ENCODE measurements at places on chromosomes 3 and 15.

DNA sequence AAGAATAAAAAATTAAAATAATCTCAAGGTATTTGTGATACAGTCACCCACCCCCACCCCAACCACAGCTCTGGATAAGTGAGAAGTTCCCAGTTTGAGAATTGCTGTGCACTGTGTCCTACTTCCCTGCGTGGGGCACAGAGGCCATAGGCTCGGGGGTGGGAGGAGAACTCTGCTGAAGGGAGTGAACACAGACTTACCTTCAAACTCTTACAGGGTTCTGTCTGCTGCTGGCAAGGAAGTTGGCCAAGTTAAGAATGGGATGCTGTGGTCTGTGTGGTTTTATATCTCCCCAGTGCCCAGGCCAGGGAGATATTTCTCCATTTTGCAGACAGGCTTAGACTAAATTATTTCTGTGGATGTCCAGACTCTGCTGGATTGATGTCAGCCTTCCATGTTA, 37.6 kb downstream of the SPTSSB start:
- DNase-seq: no peak

DNA sequence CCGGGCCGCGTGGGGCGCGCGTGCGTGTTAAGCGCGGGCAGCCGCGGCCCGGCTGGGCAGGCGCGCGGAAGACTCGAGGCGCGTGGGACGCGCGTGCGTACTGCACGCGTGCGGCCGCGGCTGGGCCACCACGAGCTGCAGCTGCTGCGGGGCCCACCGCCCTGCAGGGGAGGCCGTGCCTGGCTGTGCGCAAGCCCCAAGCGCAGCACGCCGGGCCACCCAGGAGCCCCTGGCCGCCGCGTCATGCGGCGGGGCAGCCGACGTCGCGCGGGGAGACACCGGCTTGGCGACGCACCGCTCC, 590 bp upstream of the TRIM71 start:
- no peak for DNase-seq

- no peak for DNase-seq
These were observed 9.2 kb downstream of the PLSCR4 start for GRCh38 chr3:146241523-146242240.

DNA sequence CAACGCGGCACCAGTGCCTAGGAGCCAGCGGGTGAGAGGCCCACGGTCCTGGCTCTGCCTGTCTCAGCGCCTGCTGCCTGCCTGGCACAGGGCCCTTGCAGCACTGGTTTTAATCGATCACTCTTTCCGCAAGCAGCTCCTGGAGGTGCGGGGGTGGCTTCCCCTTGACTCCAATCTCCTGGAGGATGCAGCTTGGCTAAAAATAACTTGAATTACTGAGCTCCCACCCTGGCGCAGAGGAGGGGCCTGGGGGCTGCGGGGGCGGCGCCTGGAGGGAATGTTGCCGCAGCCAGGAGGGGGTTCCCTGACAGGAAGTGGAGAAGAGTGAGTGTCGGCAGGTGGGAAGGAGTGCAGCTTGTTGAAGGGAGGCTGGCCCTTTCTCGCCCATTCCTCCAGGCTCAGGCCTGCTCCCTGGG, 9.9 kb upstream of the RPL29 start:
- DNase-seq: peak; percentile 24

GRCh38 chr3:48194446-48195071, 6.3 kb upstream of the CDC25A start:
- peak; percentile 36 for DNase-seq

GRCh38 chr15:42314818-42315217, 41.6 kb upstream of the TMEM87A start:
- no peak for DNase-seq

GRCh38 chr15:57662802-57663201, 43.7 kb upstream of the POLR2M start:
- no peak for DNase-seq

DNA sequence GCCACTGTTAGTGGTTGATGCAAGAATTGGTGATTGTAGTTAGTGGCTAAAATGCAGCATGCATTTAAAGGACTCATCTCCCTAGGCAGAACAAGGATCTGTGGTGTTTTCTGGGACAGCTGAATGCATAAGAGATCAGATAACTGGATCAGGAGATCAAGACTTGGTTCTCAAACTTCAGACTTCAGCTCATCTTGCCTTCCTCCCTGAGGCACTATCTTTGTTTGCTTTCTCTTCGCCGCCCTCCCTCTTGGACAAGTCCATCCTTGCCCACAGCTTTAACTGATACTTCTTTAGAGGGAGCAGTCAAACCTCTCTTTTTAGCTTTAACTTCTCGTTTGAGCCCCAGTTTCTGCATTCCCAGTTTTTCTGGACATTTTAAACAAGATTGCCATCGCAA, 195.4 kb upstream of the TPRG1 start:
- DNase-seq: no peak

- DNase-seq: no peak
These were observed 5.0 kb downstream of the MYO5A start for GRCh38 chr15:52523647-52524046.

DNA sequence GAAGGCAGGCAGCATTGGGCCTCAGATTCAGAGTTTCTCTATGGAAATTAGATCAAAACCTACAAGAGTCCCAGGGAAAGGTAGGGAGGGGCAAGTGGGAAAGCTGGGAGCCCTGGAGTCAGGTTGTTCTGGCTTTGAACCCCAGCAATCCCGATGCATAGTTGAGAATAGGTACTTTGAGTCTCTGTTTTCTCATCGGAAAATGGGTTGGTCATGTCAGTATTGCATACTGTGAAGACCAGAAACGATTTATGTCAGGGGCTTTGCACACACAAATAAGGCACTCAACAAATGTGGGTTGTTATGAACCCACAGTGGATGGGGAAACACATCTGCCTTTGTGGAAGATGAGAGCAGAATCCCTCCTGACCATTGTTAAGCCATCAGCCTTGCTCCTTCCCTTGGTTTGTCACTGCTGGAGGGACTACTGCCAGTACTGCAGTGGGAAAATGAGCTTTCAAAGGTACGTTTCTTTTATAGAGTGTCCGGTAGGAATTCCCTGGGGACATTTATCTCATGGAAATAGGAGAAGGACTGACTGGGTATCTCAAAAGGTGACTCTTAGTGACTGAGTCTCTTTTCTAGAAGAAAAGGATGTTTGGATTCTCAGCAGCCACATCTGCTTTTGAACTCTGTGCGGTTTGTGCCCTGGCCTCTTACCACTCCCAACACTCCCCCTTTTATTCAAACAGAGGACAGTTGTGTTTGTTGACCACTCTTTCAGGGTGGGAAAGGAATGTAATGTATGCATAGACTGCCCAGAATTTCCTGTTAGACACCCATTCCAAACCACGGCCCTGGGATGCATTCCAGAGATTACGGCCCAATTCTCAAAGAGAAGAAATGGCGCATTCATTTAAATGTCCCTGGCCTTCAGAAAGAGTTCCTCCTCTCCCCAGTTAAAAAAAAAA, 54.6 kb upstream of the VILL start:
- DNase-seq: no peak

- DNase-seq: no peak
These were observed 14.6 kb upstream of the FAM107A start for GRCh38 chr3:58591517-58592510.

- DNase-seq: peak; percentile 0
These were observed 13.5 kb upstream of the ZNF592 start for GRCh38 chr15:84734794-84735479.

- no peak for DNase-seq
These were observed 503.3 kb upstream of the CFAP20DC start for GRCh38 chr3:59553076-59553475.

DNA sequence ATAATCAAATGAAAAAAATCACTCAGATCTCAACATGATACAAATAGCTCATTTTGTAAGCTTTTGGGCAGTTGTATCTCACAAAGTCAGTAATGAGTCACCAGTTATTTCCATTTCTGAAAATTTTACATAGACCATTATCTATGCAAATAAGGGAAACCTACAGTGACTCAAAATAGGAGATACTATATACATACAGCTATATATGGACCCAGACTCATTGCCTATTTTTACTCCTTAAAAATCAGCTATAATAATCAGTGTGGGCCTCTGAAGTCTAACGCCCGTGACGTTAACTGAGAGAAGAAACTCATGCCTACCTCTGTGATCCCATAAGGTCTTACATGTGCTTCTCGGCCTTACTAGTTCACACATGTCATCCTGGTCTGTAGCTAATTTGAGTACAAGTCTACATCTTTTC, 31.6 kb downstream of the LRIG1 start:
- no peak for DNase-seq

GRCh38 chr15:84398763-84399701, 163.5 kb downstream of the GOLGA6L4 start:
- no peak for DNase-seq

DNA sequence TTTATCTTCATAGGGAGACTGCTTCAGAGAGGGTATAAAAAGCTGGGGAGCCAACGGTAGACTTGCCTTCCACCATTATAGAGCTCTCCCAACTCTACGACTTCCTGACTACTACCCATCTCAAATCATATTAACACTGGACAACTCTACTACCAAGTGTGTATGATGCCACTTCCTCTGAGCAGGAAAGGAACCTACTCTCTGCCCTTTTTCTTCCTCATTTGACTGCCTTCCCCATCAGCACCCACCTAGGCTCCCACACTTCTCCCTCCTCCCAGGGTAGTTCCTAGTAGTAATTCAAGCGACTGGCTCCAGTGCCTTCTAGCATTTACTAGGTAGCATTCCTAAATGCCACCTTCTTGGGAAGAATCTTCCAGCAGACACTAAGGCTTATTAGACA, 24.5 kb upstream of the TBL1XR1 start:
- no peak for DNase-seq

DNA sequence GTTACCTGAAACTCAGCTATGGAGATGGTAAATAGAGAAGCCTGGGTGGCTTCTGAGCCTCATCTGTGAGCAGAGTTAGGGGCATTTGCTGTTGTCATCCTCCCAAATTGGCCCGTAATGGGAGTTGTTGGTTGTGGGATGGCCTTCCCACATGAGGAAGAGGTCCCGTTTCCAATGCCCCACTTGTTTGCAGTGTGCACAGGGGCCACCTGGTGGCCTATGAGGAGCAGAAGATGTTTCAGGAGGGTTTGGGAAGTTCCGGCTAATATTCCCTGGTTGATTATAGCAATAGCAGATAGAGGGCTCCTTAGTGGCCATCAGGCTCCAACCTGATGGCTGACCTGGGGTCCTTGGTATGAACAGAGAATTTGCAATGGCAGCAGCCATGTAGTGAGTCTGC, 1546.5 kb downstream of the OTOL1 start:
- DNase-seq: no peak

GRCh38 chr15:61331019-61331418, 101.9 kb upstream of the RORA start:
- no peak for DNase-seq

DNA sequence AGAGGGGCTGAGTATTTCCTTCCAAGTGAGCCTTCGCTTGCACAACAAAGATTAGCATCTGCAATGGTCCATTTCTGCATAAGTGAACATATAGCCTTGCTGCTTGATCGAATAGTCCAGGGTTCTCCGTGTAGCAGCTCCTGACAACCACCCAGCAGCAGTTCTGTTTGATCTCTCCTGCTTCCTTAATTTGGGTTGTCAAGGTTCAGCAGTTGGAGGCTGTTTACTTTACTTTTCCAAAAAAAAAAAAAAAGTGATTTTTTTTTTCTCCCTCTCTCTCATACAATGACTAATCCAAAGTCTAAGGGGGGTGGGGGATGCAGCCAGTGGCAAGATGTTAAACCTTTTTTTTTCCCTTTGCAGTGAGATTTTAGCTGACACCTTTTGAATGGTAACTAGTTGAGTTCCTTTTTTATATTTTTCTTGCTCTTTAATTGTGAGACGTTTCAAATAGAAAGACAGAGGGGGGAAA, 3.6 kb downstream of the FOXP1 start:
- DNase-seq: no peak

DNA sequence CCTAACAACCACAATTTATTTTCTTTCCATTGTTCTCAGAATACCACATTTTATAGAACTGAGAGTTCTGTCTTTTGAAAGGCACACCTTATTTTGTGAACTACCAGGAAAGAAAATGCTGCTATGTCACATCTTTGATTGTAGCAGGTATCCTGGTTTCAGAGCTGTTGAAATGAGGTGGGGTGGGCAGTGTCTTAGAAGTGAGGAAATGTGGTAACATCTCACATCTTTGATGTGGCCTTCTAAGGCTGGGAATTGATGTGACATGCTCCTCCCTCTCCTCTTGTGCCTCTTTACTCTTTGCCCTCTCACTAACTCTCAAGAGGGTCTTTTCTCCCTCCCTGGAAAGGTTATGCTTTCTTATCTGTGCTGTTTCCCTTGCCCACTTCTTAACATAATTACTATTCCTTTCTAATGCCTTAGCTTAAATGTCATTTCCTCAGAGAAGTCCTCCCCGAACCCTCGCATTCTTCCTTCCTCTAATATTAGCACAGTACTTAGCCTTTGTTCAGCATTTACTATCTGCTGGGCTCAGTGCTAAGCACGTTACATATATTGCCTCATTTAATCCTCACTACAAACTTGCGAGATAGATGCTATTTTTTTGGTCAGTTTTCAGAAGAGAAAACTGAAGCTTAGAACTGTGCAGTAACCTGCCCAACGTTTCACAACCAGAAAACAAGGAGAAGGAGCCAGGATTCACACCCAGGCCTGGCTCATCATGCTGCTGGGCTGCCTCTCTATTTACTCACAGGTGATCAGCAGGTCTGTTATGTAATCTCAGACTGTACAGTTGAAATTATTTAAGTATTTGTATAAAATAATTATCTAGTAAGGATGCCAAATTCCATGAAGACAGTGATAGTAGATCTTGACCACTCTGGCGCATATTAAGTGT, 24.0 kb upstream of the SPTSSB start:
- no peak for DNase-seq

GRCh38 chr3:144263706-144264105, 292.1 kb downstream of the DIPK2A start:
- DNase-seq: no peak

DNA sequence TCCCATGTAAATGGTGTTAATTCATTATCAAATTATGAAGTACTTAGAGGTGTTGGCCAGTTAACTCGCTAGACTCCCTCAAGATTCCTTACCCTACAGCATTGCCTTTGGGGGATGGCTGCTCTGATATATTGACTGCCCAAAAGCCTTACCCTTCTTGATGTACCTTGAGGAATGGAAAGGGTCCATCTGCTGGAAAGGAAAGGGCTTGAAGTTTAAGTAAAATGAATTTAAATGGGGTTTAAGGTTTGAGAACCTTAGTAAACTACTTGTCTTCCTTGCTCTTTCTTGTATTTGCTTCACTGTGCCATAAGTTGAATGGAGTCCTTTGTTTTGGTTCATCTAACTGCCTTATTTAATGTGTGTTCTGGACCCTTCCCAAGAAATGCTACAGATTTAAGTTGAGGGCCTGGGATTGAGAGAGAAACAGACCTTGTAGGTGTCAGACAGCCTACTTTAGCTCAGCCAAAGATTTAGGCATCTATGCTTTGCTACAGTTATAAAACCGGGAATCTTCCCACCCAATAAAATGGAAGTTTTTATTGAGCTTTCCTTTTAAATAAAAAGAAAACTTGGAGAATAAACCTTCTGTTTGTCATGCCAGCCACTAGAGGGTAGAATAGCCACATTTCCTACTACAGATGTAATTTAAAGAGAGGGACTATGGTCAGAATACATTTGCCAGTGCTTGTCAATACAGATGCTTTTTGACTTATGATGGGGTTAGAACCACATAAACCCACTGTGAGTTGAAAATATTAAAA, 25.3 kb downstream of the CMSS1 start:
- DNase-seq: peak; percentile 58

GRCh38 chr3:180749322-180749721, 70.0 kb upstream of the CCDC39 start:
- no peak for DNase-seq

Data from NCI-H1105 treated with DMSO at 0.1 percent for 48 hours (cell line).